ENCODE measurements at places on chromosomes 3 and 15.

DNA sequence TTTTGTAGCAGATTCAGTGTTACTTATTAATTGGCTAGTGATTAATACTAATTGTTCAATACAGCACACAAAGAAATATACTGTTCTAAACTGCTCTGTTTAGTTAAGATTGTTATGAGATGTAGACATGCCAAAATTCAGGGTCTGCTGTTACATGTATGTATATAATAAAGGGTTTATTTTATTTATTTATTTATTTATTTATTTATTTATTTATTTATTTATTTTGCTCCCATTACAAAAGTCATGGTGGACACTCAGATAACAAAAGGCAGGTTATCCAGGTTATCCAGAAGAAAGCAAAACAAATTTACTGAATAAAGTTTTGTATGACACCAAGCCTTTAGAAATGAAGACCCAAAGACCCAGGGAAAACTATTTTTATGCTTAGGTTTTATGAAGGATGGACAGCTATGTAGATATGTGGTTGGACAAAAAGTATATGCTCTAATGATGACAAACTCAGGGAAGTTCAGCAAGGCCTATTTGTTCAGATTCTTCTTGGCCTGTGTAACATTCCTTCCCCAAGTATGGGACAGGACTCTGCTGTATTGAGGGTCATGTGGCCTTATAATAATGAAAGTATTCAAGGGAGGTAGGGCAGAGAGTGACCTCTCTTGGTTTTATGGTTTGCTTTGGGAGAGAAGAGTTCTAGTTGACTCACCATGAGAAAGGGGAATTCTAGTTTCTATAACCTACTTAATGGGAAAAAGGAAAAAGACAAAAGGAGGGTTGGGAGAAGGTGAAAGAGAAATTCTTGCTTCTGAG, 1056.8 kb downstream of the ROBO2 start:
- DNase-seq = no peak

- no peak for DNase-seq
Measured at GRCh38 chr15:98150536-98150935, 190.0 kb downstream of the ARRDC4 start.

GRCh38 chr3:183980403-183980802, 37.3 kb downstream of the ABCC5 start:
- DNase-seq = no peak

- DNase-seq = no peak
Measured at GRCh38 chr3:13300546-13301285, 119.4 kb downstream of the NUP210 start.

DNA sequence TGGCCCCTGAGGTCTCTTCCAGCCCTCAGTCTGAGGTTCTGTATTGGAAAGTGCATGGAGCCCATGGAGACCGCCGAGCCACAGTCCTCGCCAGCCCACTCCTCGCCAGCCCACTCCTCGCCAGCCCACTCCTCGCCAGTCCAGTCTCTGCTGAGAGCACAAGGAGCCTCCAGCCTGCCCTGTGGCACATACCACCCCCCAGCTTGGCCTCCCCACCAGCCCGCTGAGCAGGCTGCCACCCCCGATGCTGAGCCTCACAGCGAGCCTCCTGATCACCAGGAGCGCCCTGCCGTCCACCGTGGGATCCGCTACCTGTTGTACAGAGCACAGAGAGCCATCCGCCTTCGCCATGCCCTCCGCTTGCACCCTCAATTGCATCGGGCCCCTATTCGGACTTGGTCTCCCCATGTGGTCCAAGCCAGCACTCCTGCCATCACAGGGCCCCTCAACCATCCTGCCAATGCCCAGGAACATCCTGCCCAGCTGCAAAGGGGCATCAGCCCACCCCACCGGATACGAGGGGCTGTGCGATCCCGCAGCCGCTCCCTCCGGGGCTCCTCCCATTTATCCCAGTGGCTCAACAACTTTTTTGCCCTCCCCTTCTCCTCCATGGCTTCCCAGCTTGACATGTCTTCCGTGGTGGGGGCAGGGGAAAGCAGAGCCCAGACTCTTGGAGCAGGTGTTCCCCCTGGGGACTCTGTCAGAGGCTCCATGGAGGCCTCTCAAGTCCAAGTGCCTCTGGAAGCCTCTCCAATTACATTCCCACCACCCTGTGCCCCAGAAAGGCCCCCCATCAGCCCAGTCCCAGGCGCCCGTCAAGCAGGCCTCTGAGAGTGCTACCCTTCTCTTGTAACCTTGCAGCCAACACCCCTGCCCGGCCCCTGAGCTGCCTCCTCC, 40.9 kb downstream of the PML start:
- no peak for DNase-seq

- DNase-seq = no peak
Measured at GRCh38 chr15:74725845-74726773, 781 bp upstream of the CYP1A1 start.

- no peak for DNase-seq
Measured at GRCh38 chr3:14472471-14473351, 67.4 kb downstream of the GRIP2 start.

GRCh38 chr3:191301017-191301416, 28.2 kb upstream of the CCDC50 start:
- DNase-seq = no peak

DNA sequence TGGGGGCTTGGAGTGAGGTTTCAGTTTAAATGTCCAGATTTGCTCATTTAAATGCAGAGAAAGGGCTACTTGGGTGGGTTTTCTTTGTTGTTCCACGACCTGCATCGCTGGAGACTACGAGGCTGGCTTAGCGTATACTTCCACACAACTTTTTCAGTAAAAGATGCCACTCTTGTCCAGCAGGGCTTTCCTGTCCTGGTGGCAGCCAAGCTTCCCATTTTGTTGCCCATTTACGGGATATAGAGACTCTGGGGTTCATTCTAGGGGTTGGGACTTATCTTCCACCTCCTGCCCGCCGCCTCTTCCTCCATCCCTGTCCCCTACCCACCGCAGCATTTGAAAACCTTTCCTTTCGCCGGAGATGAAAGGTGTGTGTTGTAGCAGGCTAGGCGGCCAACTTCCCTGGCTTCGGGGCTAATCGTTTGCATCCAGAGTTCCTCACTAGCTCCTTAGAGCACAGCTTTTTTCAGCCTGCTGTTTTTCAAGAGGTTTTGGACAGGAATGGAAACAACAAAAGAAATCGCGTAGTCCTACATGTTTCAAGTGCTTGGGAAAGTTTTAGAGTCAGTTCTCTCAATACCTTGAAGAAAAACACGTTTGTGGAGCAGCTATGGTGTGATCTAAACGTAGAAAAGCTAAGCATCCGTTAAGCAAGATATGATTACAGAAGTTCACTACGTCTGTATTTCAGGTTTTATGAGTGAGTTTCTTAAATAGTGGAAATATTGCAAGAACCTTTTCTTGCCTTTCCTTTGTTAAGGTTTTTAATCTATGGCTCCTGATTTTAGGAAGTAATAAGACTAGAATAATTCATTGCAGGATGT, 843 bp downstream of the CHRNA5 start:
- DNase-seq = no peak

- no peak for DNase-seq
Measured at GRCh38 chr3:180782195-180782984, 103.1 kb upstream of the CCDC39 start.

GRCh38 chr3:114827495-114827894, 319.6 kb downstream of the ZBTB20 start:
- DNase-seq = peak; percentile 42

GRCh38 chr3:187960820-187961219, 193.1 kb upstream of the LPP start:
- no peak for DNase-seq

- no peak for DNase-seq
Measured at GRCh38 chr3:162770551-162770950, 1273.9 kb downstream of the OTOL1 start.

DNA sequence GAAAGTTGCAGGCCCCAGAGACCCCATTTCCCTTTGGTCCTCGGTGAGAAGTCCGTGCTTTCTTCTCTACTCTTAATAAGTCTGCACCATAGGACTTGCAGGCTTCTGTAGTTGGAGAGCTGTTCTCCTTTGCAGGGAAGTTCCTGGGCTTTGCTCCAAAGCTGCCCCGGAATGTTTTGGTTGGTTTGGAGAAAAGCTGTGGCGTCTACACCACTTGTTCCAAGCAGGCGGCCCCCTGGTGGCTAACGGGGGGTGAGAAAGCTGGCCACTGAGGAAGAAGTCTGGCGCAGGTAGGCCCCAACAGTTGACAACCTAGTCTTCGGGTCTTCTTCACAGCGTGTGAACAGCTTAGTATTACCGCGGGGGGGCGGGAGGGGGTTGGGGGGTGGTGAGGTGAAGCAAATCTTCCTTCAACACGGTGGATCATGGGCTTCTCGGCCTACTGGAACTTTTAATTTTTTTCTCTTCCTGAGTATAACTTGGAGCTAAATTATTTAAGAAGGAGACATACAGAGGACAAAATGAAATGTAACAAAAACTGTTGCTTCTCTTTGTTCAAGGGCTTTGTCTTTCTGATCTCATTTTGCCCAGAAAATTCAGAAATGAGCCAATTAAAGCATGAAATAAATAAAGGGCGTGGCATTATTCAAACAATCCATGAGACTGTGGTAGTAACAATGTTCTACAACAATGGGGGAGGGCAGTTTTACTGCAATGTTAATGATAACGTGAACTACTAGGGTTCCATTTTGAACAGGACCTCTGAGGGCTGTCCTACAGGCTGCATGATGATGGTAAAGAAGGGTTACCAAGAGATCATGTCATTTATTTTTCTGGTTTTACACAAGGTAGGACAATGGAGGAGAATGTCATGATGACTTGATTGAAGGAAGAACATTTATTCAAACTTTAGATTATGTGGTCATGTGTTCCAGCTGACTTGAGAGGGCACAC, 2.2 kb upstream of the THRB start:
- DNase-seq = no peak

DNA sequence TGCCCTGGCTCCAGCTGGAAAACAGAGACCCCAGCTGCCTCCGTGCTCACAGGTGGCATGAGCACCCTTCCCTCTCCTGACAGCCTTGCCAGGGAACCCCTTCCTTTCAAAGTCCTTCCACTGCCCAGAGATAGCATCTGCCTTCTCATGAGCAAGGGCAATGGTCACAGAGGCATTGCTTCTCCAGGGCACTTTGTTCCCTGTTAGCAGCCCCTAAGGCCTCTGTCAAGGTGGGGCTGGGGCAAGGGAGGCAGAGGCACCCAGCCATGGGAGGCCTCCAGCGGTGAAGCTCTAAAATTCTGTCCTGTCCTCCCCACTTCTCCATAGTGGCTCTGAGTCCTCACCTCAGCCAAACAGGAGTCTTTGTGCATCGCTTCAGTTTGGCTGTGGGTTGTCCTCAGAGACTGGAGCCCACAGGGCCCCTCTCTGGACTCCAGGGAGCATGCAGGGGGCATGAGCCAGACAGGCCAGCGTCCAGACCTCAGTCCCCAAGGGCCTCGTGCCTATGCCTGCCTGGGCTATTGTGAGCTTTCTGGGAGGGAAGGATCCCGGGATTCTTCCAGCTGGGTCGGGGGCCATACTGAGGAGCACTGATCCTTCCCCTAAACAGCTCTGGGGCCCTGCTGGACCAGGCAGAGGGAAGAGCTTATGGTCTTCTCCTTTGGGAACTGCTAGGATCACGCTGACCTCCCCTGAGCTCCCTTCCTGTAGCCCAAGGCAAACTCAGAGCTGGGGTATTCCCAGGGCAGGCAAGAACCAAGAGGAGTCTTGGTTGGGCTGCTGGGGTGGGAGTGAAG, 106.6 kb downstream of the DNAJB8 start:
- DNase-seq = no peak

GRCh38 chr3:37526511-37526910, 335.2 kb upstream of the CTDSPL start:
- DNase-seq = no peak

DNA sequence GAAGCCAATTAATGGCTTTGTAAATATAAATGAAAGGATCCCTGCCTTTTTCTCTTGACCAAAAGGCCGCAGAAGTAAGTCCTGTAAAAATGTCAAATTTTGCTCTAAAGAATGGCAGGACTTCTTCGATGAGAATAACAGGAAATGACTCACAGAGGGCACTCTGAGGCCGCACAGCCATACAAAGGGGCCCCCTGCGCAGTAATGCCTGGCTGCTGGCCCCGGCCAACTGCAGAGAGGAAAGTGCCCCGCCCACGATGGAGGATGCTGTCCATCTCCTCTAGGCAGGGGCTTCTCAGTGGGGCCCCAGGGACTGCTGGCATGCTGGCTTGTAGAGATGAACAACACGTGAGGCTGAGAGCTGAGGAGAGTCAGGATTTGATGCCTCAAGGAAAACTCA, 18.1 kb upstream of the SCN10A start:
- DNase-seq = no peak

GRCh38 chr3:197597335-197597734, 41.6 kb upstream of the BDH1 start:
- no peak for DNase-seq

DNA sequence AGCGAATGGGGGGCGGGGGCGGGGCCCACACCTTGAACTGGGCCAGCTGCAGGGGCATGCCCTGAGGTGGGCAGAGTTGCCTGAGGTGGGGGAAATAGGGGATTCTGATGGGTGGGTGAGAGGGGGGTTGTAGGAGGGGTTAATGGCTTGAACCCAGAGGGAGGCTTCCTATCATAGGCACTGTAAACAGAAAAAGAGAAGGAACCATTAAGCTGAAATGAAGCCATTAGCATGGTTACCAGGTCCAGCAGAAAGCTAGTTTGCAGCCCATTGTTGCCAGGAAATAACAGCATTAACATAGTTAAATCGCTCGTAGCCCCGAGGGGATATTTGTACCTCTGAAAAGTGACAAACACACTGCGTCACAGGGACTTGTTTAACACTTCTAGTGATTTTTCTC, 29.0 kb downstream of the ETV5 start:
- no peak for DNase-seq

GRCh38 chr3:178397836-178398235, 138.4 kb upstream of the KCNMB2 start:
- no peak for DNase-seq

DNA sequence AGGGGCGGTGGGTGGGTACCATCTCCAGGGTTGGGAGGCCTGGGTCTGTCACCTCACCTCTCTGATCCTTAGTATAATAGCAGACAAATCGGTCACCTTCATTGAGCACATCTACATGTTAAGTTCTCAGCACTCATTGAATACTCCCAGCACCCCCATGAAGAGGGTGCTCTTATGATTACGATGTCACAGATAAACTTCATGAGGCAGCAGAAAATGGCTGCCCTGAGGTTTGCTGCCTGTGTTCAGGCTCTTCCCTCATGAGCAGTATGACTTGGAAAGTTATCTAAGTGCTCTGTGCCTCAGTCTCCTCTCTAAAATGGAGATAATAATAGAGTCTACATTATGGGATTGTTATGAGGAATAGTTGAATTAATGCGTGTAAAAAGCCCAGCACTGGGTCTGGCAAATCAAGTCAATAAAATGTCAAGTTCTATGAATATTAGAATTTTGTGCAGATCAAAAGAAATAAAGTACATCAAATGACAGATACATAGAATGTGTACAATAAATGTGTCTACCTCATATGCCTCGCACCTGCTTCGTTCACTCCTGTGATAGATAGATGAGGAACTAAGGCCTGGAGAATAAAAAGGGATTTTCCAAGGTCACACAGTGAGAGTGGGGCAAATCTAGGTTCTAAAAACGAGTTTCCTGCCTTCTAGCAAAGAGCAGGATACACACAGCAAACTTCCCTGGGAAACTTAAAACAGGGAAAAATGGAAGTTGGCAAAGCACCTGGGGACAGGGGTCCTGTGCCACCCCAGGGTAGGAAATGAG, 142.2 kb upstream of the MRPS22 start:
- DNase-seq = no peak

Data from NCI-H2107 (cell line).